ENCODE measurements at places on chromosomes 13 and 19. TPM values are rescaled to one million over a fixed set of nuclear protein-coding genes. Genes with fewer than 3 reads are reported as not detected.

LAIR1 gene
- total RNA-seq = 2.6 TPM

SHISA7 gene
- not detected for total RNA-seq

DPF1 gene
- not detected for total RNA-seq

KLK1 gene
- 56.7 TPM for total RNA-seq

ZNF418 gene
- total RNA-seq = 16.5 TPM

ZNF91 gene
- total RNA-seq = 214 TPM

DNA sequence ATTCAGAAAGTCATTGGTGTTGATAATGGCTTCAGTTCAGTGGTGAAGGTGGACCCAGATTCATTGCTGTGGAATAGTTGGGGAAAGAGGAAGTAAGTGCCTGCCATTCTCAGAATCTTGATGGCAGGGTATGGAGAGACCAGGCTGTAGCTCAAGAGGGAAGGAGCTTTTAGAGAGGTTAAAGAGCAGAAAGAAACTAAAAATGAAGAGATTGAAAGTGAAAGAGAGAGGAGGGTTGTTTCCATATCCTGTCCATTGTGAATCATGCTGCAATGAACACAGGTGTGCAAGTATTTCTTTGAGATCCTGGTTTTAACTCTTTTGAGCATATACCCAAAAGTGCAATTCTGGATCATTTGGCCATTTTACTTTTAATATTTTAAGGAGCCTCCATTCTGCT lies 12.5 kb downstream of the GJB6 start:
- no peak for DNase-seq
- no peaks in the 10 kb centered on the region for H3K27me3 ChIP-seq
- H3K4me3 ChIP-seq = no peak overlapping the region
- no peak overlapping the region for H3K27ac ChIP-seq
- H3K4me1 ChIP-seq = no peaks in the 10 kb centered on the region

GRCh38 chr13:75432045-75432444 lies 49.9 kb downstream of the TBC1D4 start:
- no peaks in the 10 kb centered on the region for H3K36me3 ChIP-seq
- no peak overlapping the region for H3K27ac ChIP-seq
- DNase-seq = no peak
- H3K27me3 ChIP-seq = no peaks in the 10 kb centered on the region
- no peaks in the 10 kb centered on the region for H3K4me1 ChIP-seq

- H3K36me3 ChIP-seq = no peaks in the 10 kb centered on the region
- no peaks in the 10 kb centered on the region for H3K27me3 ChIP-seq
- DNase-seq = no peak
- H3K4me3 ChIP-seq = no peak overlapping the region
These were observed 79.6 kb downstream of the DACH1 start for GRCh38 chr13:71787414-71787813.

GRCh38 chr13:99033814-99034213 lies 56.0 kb upstream of the DOCK9 start:
- H3K27me3 ChIP-seq = no peaks in the 10 kb centered on the region
- H3K4me1 ChIP-seq = no peaks in the 10 kb centered on the region
- no peak for DNase-seq
- no peak overlapping the region for H3K4me3 ChIP-seq
- no peak overlapping the region for H3K27ac ChIP-seq
- H3K36me3 ChIP-seq = no peaks in the 10 kb centered on the region

DNA sequence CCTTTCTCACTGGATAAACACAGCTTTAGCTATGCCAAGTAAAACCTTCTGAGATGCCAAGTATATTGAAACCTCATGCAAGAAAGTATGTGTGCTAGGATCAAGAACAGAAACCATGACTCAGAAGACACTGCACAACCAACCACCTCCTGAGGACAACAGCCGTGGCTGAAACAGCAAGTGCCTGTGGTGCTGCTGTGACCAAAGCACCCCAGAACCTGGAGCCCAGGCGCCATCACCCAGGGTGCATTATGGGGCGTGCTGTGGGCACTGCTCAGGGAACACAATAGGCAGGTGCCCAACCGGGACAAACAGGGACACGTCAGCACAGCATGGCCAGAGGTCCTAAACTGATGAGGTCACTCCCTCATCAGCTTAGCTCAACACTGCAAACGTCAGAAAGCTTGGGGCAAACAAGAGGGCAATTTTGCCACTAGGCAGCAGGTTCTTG lies 101.3 kb upstream of the SLC15A1 start:
- no peak for DNase-seq
- no peak overlapping the region for H3K4me3 ChIP-seq
- no peaks in the 10 kb centered on the region for H3K27me3 ChIP-seq
- H3K36me3 ChIP-seq = no peaks in the 10 kb centered on the region

DNA sequence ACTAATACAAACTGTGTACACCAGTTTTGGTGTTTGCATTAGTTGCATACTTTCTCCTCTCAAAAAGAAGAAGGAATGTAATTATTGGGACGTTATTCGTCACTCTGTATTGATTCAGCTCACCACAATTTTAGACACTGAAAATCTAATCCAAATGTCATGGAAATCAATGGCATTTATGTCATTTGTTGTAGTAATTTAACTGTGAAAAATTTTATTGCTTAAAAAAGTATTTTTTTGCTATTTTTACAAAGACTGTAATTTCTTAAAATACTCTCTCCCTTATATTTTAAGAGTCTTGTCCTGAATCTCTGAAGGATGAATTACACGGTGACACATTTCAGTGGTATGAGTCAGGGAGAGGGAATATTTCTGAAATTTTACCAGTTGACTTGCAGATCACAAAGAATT lies 2117.6 kb downstream of the PCDH9 start:
- H3K27me3 ChIP-seq = no peaks in the 10 kb centered on the region
- H3K27ac ChIP-seq = no peak overlapping the region
- no peak overlapping the region for H3K4me3 ChIP-seq
- H3K4me1 ChIP-seq = no peaks in the 10 kb centered on the region

DNA sequence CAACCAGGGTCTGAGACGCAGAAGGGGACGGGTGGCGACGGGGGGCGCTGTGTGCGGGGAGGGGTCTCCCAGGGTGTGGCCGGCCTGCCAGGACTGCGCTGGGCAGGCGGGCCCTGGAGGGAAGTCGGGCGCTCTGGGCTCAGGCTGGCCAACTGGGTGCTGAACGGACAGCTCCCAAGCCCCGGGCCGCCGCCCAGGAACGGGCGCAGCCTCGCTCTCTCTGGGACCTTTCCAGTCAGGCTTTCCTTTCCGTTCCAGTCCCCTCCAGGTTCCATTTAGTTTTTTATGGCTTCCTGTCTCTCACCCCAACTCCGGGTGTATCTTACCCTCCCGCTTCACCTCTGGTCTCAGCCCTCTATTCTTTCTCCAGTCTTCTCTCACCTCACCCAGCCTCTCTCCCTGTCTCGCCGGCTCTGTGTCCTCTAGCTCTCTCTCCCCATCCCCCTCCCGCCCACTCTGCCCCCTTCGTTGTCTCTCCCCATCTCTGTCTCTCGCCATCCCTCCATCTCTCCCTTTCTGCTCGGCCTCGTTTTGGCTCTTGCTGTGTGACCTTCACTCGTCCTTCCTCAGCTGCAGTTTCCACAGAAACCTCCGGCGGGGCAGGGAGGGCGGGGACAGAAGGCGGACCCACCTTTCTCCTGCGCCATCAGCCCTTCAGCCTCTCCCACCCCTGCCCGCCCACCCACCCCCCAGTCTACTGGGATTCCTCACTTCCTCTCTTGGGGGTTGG lies 3.3 kb upstream of the ATP1A3 start:
- H3K36me3 ChIP-seq = no peaks in the 10 kb centered on the region
- no peak overlapping the region for H3K4me3 ChIP-seq
- peaks cover 30% of the 10 kb centered on the region for H3K4me1 ChIP-seq
- H3K27me3 ChIP-seq = no peaks in the 10 kb centered on the region

DNA sequence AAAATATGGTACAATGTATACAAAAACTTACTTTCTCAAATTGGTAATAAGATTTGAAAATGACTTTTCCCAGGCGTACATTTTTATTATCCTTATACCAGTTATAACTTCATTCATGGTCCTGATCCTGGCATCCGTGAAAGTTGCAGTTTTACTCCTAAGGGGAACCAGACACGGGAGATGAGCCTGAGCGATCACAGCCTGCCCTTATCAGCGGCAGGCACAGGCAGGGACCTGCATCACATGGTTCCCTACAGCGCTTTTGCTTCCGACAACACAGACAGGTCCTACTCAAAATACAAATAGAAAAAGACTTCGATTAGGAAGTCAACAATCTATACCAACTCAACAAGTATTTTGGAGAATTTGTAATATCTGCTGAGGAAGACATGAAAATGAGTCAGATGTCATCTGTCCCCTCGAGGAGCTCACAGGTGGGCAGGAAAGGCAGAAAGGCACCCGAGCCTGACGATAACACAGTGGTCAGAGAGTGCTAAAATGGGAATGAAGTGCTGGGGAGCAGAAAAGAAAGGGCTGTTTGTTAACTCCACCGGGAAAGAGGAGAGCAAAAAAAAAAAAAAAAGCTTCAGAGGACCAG lies 93.4 kb downstream of the ABCC4 start:
- H3K27me3 ChIP-seq = no peaks in the 10 kb centered on the region
- no peaks in the 10 kb centered on the region for H3K36me3 ChIP-seq
- peak; percentile 58 for DNase-seq
- no peaks in the 10 kb centered on the region for H3K4me1 ChIP-seq
- H3K27ac ChIP-seq = no peak overlapping the region

- H3K4me1 ChIP-seq = no peaks in the 10 kb centered on the region
- no peaks in the 10 kb centered on the region for H3K36me3 ChIP-seq
- no peak for DNase-seq
- H3K27me3 ChIP-seq = no peaks in the 10 kb centered on the region
These were observed 76.6 kb downstream of the AKAP11 start for GRCh38 chr13:42348576-42348975.

DNA sequence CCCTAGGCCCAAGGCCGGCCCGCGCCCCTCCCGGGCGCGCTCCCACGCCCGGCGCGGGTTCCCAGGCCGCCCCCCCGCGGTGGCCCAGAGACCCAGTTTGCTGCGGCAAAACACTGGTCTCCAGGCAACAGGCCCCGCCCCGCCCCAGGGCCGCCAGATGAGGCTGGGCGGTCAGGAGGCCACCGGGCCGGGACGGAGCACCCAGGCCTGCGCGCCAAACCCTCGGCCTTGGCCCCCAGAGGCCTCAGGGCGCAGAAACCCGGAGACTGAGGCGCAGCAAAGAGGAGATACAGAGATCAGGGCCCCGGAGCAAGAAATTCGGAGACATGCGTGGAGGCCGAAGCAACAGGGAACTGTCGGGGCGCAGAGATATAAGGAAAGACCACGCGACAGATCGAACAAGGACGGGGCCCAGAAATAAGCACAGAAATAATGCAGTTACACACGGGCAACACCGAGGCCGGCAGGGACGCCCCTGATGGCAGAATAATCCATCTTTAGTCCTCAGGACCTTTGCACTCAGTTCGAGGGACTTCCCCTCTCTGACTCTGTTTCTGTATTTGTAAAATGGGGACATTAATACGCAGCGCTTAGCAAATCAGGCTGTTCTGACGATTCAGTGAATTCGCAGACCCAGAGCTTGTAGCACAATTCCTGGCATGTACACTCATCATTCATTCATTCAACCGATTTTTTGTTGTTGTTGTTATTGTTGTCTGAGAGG lies 20.8 kb upstream of the ERCC1 start:
- no peaks in the 10 kb centered on the region for H3K27me3 ChIP-seq
- peak; percentile 95 for DNase-seq

GRCh38 chr13:42812316-42812715 lies 30.9 kb downstream of the FAM216B start:
- no peak for DNase-seq
- H3K27me3 ChIP-seq = no peaks in the 10 kb centered on the region
- H3K27ac ChIP-seq = no peak overlapping the region
- no peaks in the 10 kb centered on the region for H3K36me3 ChIP-seq
- no peaks in the 10 kb centered on the region for H3K4me1 ChIP-seq

GRCh38 chr13:78054157-78054556 lies 135.5 kb upstream of the EDNRB start:
- no peak for DNase-seq
- no peak overlapping the region for H3K4me3 ChIP-seq
- H3K27me3 ChIP-seq = no peaks in the 10 kb centered on the region

GRCh38 chr19:13978351-13979243 lies 26.3 kb downstream of the DCAF15 start:
- peak overlapping the region; percentile 40 for H3K4me3 ChIP-seq
- peak overlapping the region; percentile 71 for H3K27ac ChIP-seq
- H3K27me3 ChIP-seq = no peaks in the 10 kb centered on the region
- H3K36me3 ChIP-seq = no peaks in the 10 kb centered on the region

- H3K4me3 ChIP-seq = no peak overlapping the region
- H3K27ac ChIP-seq = no peak overlapping the region
- no peak for DNase-seq
- H3K36me3 ChIP-seq = no peaks in the 10 kb centered on the region
- H3K4me1 ChIP-seq = no peaks in the 10 kb centered on the region
- H3K27me3 ChIP-seq = no peaks in the 10 kb centered on the region
These were observed 446.0 kb downstream of the EFNB2 start for GRCh38 chr13:106089261-106089980.

- no peaks in the 10 kb centered on the region for H3K36me3 ChIP-seq
- no peaks in the 10 kb centered on the region for H3K27me3 ChIP-seq
- no peak for DNase-seq
- H3K4me1 ChIP-seq = no peaks in the 10 kb centered on the region
These were observed 28.9 kb upstream of the TNFRSF19 start for GRCh38 chr13:23541221-23541824.
